ENCODE measurements at places on chromosomes 3 and 15. TPM values are rescaled to one million over a fixed set of nuclear protein-coding genes. Genes with fewer than 3 reads are reported as not detected.

GRCh38 chr15:41966920-41967465, 5.4 kb downstream of the EHD4 start:
- peak overlapping the region; percentile 93 for H3K27ac ChIP-seq
- no peak for DNase-seq
- H3K36me3 ChIP-seq: no peaks in the 10 kb centered on the region
- no peaks in the 10 kb centered on the region for H3K27me3 ChIP-seq
- peaks cover 52% of the 10 kb centered on the region for H3K4me1 ChIP-seq

DNA sequence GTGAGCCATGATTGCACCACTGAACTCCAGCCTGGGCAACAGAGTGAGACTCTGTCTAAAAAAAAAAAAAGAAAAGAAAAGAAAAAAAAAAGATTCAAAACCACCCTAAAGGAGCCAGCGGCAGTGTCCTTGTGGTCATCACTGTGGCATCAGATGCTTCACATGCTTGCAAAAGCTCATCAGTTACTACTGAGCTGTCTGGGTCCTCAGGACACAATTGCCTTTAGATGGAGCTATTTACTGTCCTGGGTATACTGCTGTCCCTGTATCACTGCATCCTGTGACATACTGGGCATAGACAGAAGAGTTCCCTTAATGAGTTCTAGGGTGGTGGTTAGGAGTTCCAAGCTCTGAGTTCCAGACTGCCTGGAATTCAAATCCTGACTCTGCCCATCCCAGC, 85.8 kb downstream of the LINGO1 start:
- H3K4me1 ChIP-seq: peaks cover 15% of the 10 kb centered on the region
- H3K27me3 ChIP-seq: no peaks in the 10 kb centered on the region
- no peak overlapping the region for H3K4me3 ChIP-seq
- DNase-seq: no peak

HGD gene
- total RNA-seq: 0.39 TPM

DNA sequence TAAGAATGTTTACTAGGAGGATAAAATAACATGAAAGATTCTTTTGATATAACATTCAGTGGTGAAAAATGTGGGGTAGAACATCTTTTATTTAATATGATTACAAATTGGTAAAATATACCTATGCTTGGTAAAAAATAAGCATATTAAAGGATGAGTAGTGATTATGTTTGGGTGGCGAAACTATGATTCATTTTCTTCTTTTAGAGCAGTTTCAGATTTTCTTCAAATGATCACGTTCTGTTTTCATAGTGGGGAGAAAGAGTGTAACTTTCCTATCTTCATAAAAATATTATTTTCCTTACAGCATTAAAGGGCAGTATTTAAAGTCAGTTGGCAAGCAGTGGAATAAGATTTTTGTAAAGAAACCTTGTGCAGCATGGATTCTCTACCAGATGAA, 15.5 kb downstream of the DZIP3 start:
- no peaks in the 10 kb centered on the region for H3K36me3 ChIP-seq
- no peaks in the 10 kb centered on the region for H3K27me3 ChIP-seq
- no peak overlapping the region for H3K27ac ChIP-seq
- peaks cover 21% of the 10 kb centered on the region for H3K4me1 ChIP-seq

GRCh38 chr3:49725906-49726681, 2.3 kb upstream of the GMPPB start:
- H3K4me1 ChIP-seq: no peaks in the 10 kb centered on the region
- peaks cover 18% of the 10 kb centered on the region for H3K36me3 ChIP-seq
- H3K27ac ChIP-seq: no peak overlapping the region
- DNase-seq: no peak
- H3K4me3 ChIP-seq: no peak overlapping the region

LTK gene
- 2.6 TPM for total RNA-seq

MYO5C gene
- 3.7 TPM for total RNA-seq

NOP10 gene
- 110 TPM for total RNA-seq

Data from cardiac muscle cell (in vitro differentiated cells and primary cell).